ENCODE measurements at places on chromosomes 4 and X.
A peak's percentile ranks its signal among the peaks of the same experiment; 100 is the strongest.

DNA sequence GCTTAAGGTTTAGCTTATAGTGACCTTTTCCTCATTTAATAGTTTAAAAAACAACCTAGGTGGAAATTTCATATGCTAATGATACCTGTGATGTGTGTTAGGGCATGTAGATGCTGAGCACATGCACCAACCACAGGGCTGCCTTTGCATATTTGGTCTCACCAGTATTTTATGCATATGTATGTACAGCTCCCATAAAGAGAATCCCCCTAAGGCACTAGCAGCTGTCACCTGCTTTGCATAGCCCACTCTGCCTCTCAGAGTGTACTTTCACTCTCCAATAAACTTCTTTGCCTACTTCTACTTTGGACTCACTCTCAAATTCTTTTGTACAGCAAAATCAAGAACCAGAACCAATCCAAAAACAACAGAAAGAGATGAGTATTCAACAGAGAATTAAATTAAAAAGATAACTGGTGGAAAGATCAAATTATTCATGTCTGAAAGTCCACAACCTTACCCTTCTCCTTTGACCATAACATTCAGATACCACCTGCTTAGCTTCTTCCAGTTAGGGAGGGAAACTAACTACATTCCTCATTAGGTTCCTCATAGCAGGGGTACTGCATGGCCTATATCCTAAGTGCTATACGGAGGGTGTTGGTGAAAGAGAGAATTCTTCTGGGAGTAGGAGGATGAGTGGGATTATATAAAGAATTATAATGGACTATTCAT lies 250.5 kb downstream of the STPG2 start:
- no peak for DNase-seq

- DNase-seq = no peak
Measured at GRCh38 chrX:45348296-45348695, 147.6 kb upstream of the DIPK2B start.

DNA sequence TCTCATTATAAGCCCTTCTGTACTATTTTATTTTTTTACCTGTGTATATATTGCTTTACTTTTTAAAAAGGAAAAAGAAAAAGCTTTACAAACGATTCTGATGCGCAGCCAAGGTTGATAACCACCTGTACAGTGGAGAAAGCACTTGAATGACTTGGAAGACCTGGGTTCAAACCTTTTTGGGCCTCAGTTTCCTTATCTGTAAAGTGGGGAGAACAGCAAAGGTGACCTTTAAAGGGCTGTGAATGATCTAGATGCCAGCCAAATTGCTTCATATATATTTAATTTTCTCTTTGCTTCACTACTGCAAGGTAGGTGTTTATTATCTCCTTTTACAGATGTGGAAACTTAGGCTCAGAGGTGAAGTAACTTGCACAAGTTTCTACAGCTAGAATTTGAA lies 45.0 kb downstream of the SMC1A start:
- no peak for DNase-seq

DNA sequence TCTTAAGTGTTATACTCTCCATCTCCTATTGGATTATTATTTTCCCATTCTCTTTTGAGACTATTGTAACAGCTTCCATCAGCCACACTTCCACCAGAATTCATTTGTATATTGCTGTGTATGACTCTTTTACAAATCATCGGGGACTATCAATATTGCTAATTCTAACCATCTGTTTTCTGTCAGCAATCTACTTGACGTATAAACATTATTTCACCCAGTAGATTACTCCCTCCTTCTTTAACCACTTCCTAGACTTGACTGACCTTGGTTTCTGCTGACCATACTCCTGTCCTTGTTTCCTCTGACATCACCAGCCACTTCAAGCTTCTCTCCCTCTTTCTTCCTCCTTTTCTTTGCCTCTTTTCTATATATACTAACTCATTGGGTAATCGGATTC lies 402.9 kb downstream of the PCDH18 start:
- DNase-seq = peak; percentile 3

DNA sequence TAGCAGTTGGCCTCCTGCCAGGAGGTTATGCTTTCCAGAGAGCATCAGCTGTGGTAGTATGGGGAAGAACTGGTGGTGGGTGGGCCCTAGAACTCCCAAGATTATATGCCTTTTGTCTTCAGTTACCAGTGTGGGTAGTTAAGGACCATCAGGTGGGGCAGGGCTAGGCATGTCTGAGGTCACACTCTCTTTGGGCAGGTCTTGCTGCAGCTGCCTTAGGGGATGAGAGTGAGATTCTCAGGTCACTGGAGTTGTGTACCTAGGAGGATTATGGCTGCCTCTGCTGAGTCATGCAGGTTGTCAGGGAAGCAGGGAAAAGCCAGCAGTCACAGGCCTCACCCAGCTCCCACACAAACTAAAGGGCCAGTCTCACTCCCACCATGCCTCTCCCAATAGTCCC lies 172.9 kb upstream of the GYPA start:
- no peak for DNase-seq

GRCh38 chr4:4792466-4792865 lies 67.0 kb upstream of the MSX1 start:
- peak; percentile 81 for DNase-seq
